ENCODE measurements at places on chromosomes 11 and 22.

DNA sequence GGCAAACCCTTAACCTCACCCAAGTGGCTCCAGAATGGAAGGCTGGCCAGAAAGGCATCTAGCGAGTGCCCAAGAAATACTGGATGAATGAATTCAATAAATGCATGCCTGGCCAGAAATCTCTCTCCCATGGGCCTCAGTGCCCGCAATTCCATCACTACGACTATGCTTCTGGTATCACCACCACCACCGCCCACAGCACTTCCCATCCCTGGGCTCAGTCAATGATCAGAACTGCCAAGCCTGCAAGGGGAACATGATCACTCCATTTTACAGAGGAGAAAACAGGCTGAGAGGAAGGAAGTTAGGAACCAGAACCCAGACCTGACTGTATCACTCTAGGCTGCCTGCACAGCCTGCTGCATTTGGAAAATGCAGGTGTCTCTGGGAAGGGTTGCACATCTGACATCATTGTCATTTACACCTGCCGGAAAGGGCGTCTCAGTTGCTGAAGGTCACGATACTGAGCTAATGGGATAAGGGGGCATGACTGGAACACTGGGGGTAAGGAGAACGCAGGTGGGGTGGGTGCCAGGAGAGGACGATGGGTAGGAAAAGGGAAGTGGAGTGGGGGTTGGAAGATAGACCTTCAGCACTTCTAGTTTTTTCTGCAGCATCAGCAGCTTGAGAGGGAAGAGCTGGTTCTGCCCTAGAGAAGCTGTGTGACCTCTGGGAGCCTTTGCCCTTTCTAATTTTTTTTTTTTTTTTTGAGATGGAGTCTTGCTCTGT lies 3.2 kb downstream of the GPR152 start:
- H3K4me3 ChIP-seq = no peak overlapping the region
- H3K27ac ChIP-seq = no peak overlapping the region
- H3K36me3 ChIP-seq = no peaks in the 10 kb centered on the region
- no peaks in the 10 kb centered on the region for H3K27me3 ChIP-seq

GRCh38 chr11:50037251-50037650 lies 4.6 kb downstream of the OR4C45 start:
- H3K27ac ChIP-seq = no peak overlapping the region
- no peaks in the 10 kb centered on the region for H3K4me1 ChIP-seq
- H3K4me3 ChIP-seq = no peak overlapping the region
- DNase-seq = no peak
- no peaks in the 10 kb centered on the region for H3K27me3 ChIP-seq

DNA sequence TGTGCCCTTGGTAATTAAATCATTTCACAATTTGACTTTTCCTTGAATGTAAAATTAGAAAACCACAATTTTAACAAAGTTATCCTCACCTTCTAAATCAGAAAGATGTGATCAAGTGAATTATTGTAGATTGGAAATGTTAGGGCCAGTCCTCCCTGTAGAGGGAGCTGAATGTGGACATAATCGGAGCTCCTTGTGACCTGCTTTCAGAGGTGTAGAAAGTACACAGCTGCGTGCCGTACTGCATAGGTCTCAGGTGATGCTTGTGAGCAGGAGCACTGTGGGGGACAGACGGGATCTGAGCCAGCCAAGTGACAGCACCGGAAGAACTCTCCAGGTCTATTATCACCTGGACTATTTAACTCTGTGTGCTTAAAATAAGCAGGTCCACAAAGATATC lies 338.0 kb downstream of the AASDHPPT start:
- H3K4me1 ChIP-seq = no peaks in the 10 kb centered on the region
- H3K27ac ChIP-seq = no peak overlapping the region
- no peaks in the 10 kb centered on the region for H3K27me3 ChIP-seq
- DNase-seq = no peak
- H3K36me3 ChIP-seq = no peaks in the 10 kb centered on the region

DNA sequence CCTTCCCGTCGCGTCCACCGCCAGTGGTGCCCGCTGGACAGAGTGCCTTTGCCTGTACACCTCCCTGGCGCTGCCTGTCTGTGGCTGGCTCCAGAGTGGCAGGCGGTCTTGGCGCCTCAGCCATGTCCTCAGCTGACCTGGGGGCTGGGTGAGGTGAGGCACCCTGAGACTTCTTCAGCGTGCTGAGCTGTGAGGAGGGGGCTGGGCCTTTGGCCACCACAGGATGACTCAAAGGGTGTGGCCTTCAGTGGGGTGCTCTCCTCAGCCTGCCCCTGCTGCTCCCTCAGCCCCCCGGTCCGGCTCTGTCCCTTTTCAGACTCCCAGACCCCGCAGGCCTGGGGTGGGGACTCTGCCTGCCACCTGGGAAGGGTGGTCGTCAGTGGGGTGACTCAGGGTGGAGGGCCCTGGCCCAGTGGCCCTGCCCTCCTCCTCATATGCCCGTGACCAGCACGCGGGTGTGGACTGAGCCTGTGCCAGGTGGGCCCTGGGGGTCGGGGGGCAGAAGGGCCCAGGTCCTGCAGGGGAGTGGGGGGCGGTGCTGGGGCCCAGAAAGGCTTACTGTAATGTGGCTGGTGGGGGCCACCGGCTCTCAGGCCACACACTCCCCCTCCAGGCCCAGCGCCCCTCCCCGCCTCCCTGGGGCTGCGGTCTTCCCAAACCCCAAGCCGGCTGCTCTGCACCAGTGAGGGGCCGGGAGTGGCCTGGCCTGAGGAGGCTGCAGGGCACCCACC lies 15.9 kb downstream of the CRELD2 start:
- H3K36me3 ChIP-seq = no peaks in the 10 kb centered on the region
- no peaks in the 10 kb centered on the region for H3K27me3 ChIP-seq
- peaks cover 17% of the 10 kb centered on the region for H3K4me1 ChIP-seq
- H3K4me3 ChIP-seq = no peak overlapping the region
- no peak overlapping the region for H3K27ac ChIP-seq

Data from mesothelial cell of epicardium (in vitro differentiated cells).